ACHN (cell line): ENCODE measurements at places on chromosomes 6 and 20.

GRCh38 chr6:148682990-148683389, 63.8 kb upstream of the UST start:
- DNase-seq: no peak

DNA sequence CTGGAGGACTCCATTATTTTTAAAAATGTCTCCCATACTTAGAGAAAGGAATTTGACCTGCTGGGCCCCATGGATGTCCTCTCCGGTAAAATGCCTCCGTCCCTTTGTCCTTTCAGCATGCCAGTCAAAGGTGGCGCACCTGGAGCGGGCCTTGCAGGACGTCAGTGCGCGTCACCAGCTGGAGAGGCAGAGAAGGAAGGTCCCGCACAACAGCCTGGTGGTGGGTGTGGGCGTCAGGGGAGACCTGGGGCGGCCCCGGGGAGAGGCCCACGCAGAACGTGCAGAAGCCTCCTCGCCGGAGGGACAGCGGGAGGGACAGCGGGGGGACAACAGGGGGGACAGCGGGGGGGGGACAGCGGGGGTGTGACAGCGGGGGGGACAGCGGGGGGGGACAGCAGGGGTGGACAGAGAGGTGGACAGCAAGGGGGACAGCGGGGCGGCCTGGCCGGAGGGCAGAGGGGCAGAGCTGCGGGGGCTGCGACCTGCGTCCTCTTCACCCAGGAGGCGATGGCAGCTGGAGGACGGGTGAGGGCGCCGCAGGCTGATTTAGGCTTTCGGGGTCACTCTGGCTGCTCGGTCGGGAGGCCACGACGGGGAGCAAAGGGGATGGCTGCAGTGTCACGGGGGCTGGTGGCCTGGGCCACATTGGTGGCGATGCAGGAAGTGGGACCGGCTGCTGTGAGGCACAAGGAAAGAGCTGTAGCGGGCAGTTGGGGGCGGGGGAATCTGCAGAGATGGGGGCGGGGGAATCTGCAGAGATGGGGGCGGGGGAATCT, 859 bp upstream of the KIF25 start:
- no peak for DNase-seq

DNA sequence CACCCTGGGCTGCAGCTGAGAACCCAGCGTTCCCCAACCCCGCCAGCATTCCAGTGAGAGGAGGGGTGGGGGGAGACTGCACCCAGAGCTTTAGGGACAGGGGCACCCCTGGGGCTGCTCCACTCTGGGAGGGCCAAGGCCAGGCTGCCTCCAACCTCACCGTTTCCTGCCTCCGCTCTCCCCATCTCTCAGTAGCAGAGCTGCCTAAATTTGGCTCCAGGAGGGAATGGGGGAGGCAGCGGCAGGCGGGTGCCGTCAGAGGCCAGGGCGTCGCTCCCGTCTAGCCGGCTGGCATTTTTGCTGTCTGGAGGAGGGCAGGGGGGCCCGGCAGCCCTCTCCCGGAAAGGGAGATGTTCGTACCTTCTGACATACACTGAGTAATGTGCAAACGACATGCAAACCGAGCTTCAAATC, 46.6 kb downstream of the NOL4L start:
- no peak for DNase-seq

- DNase-seq: no peak
Measured at GRCh38 chr6:78492351-78493017, 374.9 kb upstream of the IRAK1BP1 start.

GRCh38 chr6:147911686-147912085, 403.2 kb downstream of the SAMD5 start:
- no peak for DNase-seq

DNA sequence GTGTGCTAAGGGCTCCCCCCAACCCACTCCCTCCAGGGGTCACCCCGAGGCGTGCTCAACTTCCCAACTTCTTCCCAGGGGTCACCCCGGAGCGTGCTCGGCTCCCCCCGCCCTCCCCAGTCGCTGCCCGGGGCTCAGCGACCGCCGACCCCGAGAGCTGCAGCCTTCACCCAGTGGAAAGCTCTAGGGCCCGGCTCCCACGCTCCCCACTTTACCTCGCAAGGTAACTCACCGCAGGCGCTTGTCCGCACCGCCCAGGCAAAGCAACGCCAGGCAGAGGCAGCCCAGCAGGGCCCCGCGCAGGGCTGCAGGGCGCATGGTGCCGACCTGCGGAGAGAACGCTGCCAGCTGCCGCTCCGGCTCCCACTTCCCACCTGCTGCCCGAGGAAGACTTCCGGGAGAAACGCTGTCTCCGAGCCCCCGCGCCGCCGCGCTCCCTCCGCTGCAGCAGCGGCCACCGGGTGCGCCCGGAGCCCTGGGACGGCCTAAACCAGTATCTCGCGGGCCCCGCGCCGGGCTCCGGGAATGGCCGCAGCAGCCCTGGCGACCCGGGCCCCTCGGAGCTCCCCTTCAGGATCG, 396 bp downstream of the RNASET2 start:
- peak; percentile 41 for DNase-seq

- DNase-seq: peak; percentile 37
Measured at GRCh38 chr20:37407573-37408002, 61.6 kb downstream of the SRC start.
